ENCODE measurements at places on chromosomes 6 and 20. TPM values are rescaled to one million over a fixed set of nuclear protein-coding genes. Genes with fewer than 3 reads are reported as not detected.

SLC12A5 gene
- total RNA-seq, result 0.53 TPM

ETV7 gene
- total RNA-seq, result 20.7 TPM

SLC17A1 gene
- total RNA-seq, result not detected

HNF4A gene
- not detected for total RNA-seq

DNA sequence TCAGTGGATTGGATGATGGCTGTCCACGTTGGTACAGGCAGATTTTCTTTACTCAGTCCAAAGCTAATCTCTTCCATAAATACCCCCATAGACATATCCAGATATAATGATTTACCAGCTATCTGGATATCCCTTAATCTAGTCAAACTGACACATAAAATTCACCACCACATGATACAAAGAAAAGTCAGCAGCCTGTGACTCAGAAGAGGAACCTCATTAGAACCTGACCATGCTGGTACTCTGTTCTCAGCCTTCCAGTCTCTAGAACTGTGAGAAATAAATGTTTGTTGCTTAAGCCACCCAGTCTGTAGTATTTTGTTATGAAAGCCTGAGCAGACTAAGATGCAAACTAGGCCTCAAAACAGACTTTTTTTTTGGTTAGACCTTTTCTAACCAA lies 431.3 kb upstream of the RNF217 start:
- no peaks in the 10 kb centered on the region for H3K4me1 ChIP-seq
- H3K4me3 ChIP-seq, result no peak overlapping the region
- no peaks in the 10 kb centered on the region for H3K27me3 ChIP-seq
- H3K27ac ChIP-seq, result no peak overlapping the region
- no peaks in the 10 kb centered on the region for H3K36me3 ChIP-seq

GRCh38 chr6:37011656-37012378 lies 6.4 kb downstream of the FGD2 start:
- H3K36me3 ChIP-seq, result no peaks in the 10 kb centered on the region
- H3K4me1 ChIP-seq, result peaks cover 14% of the 10 kb centered on the region
- no peak overlapping the region for H3K27ac ChIP-seq
- no peak overlapping the region for H3K4me3 ChIP-seq

DNA sequence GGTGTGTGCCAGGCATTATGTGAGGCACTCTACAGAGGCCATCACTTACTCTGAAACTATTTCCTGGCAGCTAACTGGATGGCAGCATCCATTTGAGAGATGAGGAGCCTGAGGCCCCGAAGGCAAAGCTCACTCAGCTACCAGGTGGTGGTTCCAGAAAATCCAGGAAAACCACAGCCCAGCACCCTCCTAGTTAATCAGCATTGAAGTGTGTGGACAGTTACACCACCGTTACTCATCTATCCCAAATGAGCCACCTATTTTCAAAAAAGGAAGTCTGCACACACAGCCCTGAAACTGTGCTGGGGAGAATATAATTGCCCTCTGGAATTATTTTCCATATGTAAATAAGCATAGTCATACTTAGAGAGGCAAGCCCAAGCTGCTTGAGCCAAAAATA lies 67.4 kb downstream of the CNBD2 start:
- no peak overlapping the region for H3K27ac ChIP-seq
- H3K27me3 ChIP-seq, result no peaks in the 10 kb centered on the region
- H3K4me3 ChIP-seq, result no peak overlapping the region
- DNase-seq, result no peak
- H3K36me3 ChIP-seq, result no peaks in the 10 kb centered on the region

Measured in activated CD4-positive, alpha-beta memory T cell treated with anti-CD3 and anti-CD28 coated beads, Interleukin-2, amount 10 ng/mL, durations not matched to agents 7 days and 5 days (primary cell).